Amniotic stem cell (primary cell): ENCODE measurements at places on chromosomes 6 and 20.
A peak's percentile ranks its signal among the peaks of the same experiment; 100 is the strongest.

- DNase-seq: no peak
Observed at GRCh38 chr6:39322306-39322850, at the start of gene KCNK16. Gene KCNK16, minus strand, starts transcription at chr6:39322702. Its CDS starts 162 bp downstream, at chr6:39322540.

DNA sequence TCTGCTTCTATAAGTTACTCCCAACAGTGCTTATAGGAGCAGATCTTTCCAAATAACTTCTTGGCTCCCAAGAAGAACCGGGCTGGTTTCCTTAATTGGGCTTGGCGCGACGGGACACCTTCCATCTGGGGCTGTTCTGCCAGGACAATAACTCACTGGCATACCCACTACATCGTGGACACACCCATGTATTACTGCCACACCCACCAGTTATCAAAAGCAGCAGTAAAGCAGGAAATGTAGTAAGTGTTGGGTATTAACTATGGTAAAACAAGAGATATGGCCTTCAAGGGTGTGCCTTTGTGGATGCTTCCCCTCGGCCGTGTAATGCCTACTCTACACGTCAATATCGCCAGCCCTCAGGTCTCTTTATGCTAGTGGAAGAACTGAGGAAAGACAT is 24.7 kb downstream of the CNKSR3 start:
- DNase-seq: no peak

DNA sequence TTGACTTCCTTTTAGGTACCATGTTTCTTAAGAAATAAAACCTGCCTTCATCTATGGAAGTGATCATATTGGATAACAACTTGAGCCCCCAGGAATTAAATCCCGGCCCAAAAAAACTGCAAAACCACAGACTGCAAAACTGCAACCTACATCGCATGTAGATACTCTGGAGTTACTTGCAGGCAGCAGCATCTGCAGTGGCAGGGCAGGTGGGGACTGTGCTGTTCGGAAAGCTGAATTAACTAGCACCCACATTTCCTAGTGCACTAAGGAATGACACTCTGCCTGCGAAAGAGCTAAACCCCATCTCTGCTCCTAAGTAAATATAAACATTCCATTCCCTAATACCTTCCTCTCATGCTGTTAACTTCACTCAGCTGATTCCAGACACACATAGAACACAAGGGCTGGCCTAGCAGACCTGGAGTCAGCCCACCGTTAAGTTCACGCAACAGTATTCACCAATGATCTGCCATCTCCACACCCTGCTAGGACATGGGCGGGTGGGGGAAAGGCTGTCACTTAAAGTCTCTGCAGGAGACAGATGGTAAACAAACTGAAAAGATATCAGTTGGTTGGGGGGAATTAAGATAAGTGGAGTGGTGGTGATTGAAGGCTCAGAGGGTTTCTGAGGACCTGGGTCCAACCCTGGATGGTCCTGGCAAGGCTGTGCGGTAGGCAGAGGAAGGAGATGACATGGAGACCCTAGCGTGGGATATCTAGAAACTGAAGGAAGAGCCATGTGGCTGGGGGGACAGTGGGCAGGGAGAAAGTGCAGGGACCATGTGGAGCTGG is 128.4 kb downstream of the SYCP2 start:
- no peak for DNase-seq

DNA sequence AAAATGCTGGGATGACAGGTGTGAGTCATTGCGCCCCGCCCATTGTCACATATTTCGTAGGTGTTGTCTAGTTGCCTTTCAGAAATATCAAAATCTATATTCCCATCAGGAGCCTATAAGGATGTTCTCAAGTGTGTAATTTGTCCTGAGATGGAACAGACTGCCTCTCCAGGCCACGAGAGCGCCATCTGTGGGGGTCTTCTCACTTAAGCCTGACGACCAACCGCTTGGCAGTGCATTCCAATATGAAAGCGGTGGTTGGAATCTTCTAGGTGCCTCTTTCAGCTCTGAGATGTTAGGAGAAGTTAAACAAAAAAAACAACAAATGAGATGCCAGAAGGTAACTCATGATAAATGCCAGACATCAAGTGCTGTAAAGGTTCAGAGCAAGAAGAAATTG is 488.5 kb downstream of the QKI start:
- DNase-seq: no peak

DNA sequence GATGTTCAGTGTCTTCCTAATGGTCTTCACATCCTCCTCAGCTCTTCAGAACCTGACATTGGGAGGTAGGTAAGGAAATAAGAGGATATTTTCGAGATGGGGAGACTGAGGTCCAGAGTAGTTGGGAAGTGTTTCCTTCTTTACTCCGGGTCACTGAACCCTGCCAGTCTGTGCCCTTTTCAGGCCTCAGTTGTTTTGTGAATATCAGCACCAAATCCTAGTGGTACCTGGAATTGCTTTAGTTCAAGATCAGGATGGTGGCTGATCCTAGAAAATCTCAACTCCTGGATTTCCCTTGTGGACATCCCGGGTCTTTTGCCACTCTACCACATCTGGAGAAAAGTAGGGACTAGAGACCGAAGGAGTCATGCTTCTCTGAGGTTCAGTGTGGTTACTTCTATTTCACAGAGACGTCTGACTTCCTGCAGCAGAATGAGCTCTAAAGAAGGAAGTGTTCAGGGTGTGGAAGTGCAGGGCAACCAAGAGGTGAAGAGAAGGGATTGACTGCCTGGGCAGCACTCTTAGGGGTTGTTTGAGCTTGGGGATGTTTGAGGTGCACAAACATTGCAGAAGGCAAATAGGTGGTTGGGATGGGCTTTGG is 995 bp downstream of the STK4 start:
- DNase-seq: no peak

DNA sequence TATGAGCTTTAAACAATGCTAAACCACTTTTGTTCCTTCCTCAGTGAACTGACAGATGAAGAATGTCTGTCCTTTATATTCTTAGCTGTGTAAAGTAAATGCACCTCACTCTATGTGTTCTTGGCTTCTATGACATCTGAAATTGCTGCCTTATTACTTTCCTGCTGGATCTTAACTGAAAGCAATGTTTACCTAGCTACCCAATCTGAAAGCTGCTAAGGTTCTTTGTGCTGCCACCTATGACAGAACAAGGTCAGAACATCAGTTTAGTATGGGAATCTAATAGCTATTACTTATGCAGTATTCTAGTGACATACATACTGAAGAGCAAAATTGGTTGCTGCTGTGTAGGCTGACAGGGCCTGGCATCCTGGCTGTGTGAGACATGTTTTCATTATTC is 444.1 kb downstream of the KHDRBS2 start:
- no peak for DNase-seq

GRCh38 chr6:155654474-155654873 is 198.8 kb upstream of the NOX3 start:
- DNase-seq: no peak

- DNase-seq: no peak
Observed at GRCh38 chr6:106884576-106884975, 90.0 kb downstream of the CD24 start.

DNA sequence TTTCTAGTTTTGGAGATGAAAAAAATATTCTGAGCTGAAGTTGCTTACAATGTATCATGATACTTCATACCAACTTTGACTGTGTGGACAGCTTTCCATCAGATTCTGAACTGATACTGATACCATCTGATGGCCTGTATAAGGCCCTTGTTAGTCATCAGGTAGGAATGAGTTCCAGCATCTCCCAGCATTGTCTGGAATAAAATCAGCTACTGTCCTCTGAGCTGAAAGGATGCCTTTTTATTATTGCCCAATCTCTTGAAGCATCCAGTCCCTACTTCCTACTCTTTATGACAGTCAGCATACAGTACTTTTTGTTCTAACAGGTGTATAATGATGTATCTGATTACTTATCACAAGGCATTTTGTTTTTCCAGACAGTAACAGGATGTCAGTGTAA is 70.6 kb upstream of the EYA4 start:
- no peak for DNase-seq

- DNase-seq: no peak
Observed at GRCh38 chr20:44650771-44651433, 597 bp downstream of the ADA start.

DNA sequence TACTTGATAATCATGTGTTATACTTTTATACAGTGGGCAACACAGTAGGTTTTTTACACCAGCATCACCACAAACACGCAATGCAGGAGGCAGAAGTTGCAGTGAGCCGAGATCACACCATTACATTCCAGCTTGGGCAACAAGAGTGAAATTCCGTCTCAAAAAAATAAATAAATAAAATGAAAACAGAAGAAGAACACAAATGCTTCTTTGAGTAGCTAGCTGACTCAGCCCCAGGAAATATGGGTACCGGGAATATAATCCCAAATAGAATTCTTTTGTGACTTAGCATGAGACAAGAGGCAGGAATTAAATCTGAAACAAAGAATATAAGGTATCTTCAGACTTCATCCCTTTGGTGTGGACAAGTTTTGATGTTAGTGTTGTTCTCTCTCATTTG is 164.2 kb upstream of the ATXN1 start:
- no peak for DNase-seq

DNA sequence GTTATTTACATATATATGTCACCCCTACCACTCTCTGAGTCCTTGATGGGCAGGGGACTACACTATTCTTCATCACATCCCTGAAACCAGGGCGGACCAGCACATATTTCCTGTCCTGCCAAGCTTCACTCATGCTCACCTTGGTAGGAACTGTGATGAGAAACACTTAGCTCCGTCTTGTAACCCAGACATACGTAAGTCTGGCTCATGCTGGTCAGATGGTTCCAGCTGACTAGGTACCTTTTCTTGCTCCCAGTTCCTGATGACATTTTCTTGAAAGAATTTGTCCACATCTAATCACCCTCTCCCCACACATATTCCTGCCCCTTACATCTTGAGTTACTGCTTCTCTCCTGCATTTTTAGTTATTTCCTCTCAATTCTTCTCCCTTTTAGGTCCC is 122.2 kb upstream of the MYLIP start:
- DNase-seq: no peak

- DNase-seq: peak; percentile 2
Observed at GRCh38 chr6:22298475-22298890, 1.6 kb upstream of the PRL start.

GRCh38 chr20:36004045-36004444 is 35.7 kb downstream of the CNBD2 start:
- no peak for DNase-seq

DNA sequence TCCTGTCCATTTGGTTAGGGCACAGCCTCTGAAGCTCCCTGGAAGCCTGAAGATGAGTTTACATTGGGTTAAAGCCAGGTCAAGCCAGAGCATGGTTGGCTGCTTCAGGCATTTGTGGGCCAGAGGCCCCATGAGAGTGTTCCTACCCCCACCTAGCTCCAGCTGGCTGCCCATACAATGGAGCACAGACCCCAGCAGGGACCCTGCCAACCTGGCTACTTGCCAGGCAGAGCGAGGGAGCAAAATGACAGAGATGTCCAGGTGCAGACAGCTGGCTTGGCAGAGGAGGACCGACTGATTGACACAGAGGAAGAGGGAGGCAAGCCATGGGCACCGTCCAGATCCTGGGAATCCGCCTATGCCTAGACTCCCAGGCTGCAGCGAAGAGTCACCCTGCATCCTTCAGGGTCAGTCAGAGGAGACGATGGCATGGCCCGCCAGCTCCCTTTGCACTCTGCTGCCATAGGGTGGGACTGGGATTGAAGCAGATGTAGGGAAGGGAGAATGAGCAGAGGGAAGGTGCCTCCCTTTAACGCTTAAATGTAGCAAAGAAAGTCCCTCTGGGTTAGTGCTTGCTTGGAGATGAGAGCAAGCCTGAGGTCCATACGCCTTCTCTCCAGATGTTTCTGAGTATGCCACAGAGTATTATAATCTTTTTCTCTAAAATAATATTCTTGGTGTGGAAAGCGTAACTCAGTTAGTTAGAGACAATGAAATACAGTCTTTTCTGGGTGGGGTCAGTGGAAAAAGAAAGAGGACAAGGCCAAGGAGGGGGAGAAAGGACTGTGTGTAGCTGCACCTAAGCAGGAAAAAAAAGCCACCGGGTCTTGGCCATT is 77.6 kb upstream of the FYN start:
- DNase-seq: no peak

DNA sequence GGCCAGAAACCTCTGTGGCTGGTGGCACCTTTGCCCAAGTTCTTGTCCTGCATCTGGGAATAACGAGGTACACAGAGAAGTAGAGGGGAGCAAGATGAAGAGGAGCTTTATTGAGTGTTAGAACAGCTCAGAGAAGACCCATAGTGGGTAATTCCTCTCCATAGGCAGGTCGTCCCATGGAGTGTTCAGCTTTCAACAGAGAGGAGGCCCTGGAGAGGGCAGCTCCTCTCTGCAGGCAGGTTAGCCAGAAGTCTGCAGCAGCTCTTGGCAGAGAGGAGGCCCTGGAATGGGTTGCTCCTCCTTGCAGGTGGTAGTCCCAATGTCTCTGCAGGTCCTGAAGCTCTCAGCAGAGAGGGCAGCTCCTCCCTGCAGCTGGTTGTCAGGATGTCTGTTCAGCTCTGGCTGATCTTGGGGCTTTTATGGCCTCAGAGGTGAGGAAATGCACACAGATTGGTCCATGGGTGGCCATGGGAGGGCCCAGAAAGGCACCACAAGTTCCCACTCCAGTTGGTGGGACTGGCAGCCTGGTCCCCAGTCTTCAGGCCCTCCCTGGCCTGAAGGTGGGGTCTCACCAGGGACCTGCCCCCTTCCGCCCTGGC is 89.0 kb downstream of the IPCEF1 start:
- DNase-seq: no peak

GRCh38 chr20:37365760-37366638 is 20.1 kb downstream of the SRC start:
- no peak for DNase-seq

- DNase-seq: no peak
Observed at GRCh38 chr6:109091314-109092024, 3.2 kb downstream of the SESN1 start.

DNA sequence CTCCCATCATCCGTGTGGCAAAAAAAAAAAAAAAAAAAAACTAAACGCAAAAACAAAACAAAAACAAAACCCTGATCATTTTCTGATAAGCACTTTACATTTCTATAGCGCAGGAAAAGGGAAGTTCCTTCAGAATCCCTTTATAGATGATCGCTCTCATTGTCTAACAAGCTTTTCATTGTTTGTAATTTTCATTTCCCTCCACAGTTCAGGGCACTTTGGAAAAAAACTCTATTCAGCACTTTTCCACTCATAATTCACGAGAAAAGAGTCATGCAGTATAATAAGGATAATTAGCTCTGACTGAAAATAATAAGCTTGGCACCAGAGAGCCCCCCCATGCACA is 89.4 kb upstream of the ATXN1 start:
- DNase-seq: no peak

DNA sequence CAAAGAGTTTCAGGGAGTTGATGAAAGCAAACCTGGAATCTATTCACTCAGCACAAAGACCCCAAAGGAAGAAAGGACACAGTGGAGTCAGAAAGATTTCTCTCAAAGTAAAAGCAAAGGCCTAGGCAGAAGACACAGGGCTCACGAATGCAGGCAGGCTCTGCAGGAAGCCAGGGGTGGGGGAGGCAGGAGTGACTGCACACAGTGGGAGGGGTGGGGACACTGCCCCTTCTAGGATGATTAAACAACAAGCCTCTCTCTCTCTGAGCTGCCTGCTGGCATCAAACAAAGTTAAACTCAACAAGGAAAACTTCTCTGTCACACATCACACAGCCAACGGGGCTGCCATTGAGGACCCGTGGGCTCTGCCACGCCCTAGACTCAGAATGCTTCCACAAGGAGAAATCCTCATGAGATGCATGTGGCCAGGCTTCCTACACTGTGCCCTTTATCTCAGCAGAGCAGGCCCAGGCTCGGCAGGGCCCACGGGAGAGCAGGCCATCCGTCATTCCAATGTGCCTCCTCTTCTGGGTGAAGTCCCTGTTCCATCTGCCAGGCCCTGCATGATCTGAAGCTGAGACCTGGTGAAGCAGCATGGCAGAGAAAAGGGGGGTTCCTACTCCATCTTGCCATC is 70.1 kb downstream of the RAMACL start:
- no peak for DNase-seq

GRCh38 chr20:62921119-62921687 is 5.1 kb downstream of the DIDO1 start:
- DNase-seq: no peak
